Effector memory CD4-positive, alpha-beta T cell (primary cell): ENCODE measurements at places on chromosomes 4 and X.

DNA sequence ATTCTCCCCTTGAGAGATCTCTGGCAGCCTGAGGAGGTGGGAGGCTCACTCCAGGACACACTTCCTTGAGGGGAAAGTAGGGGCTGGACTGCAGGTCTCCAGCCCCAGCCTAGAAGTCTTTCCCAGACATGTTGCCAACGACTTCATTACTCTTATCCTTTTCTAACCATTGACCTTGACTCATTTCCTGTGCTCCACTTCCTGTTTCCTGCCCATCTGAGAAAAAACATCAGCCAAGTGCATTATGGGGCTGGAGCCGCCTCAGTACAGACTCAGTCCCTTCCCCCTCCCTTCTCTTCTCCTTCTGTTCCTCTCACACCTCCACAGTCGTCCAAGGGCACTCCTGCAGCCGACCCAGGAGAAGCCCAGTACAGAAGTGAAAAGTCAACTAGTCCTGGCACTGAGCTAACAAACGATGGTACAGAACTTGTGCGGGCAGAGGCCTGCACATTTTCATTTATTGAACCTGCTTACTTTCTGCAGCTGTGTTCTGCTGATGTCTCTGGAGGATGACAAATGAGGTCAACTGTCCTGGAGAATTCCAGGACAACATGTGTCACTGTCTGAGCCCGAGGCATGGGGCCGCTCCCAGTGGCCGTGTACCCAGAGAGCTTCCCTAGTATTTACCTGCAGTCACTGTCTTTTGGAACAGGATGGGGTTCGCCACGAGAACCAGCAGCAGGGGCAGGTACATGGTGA, 20.1 kb downstream of the GPR143 start:
- DNase-seq, result no peak

DNA sequence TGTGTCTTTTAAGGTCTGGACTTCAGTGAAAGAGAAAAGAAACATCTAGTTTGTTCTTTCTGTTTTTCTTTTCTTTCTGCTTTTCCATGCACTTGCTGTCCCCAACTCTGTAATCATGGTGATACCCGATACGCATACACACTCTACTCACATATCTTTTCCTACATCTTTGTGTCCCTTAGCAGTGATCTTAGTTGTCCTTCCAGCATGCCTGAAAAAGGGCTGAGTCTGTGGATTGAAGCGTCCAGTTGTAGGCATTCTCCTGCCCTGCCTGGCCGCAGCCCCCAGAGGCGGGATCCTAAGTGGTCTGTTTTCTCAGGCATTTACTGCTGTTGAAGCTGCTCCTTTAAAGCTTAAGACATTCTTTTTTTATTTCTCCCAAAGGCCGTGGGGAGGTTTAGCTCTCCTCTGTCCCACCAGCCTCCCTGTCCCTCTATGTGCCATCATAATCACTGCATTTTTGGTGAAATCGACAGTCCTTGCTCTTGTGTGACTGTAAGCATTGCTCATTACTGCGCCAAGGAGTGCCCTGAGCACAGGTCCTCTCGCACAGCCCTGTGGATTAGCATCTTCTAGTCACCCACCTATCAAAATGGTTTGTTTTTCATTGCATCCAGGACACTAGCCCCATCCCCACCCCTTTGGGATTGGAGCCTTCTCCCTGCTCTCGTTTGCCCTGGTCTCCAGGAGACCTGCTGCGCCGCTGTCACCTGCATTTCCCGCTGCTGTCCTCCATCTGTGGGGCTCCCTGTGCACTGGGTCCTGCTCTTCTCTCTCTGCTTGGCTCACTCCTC, 4.4 kb downstream of the RGS12 start:
- no peak for DNase-seq

DNA sequence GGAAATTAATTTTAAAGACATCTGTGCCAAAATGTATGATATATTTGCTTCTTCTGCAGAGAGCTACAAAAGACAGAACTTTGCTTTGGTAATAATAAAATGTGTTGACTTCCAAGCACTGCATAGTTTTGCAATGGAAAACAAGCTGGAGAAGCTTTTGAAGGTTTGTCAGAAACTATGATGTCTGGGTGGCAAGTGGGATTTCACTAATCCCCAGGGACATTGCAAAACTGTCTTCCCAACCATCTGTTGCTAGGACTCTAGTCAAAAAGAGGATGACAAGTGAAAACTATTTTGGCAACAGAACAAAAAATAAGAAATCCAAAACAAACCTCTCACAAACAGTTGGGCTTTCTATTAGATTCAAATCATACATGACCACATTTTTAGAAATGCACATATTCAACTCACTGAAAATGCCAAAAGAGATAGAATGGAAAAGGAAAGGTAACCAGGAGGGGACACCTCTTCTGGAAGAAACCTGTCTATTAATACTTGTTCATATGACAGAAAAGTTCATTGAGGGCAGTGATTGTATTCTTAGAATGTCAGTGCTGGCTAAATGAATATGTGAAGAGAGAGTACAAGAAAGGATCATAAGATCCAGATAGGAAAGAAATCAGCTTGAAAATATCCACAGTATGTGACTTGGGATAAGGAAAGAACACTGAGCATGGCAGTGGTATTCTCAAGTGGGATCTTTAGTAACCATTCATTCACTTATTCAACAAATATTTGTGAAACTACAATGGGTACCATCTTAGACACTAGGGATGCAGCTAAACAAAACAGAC, 228.0 kb downstream of the RASL11B start:
- DNase-seq, result no peak

DNA sequence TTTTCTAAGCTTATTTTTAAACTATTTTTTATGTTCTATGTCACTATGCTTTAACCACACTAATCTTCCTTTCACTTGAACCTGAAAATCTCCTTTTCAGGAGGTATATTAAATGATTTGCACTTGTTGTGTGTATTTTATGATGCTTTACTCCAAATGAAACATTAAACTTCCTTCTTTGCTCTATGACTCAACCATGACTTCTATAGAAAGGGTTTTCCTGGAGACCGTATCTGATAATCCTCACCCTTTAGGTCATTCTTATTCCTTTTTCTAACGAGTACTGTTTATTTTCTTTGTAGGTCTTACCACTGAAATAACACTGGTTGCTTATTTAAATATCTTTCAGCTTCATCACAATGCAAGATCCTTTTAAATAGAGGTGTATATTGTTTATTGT, 1163.2 kb downstream of the PCDH18 start:
- DNase-seq, result no peak

- DNase-seq, result no peak
Observed at GRCh38 chr4:26909369-26909768, 48.7 kb downstream of the STIM2 start.

DNA sequence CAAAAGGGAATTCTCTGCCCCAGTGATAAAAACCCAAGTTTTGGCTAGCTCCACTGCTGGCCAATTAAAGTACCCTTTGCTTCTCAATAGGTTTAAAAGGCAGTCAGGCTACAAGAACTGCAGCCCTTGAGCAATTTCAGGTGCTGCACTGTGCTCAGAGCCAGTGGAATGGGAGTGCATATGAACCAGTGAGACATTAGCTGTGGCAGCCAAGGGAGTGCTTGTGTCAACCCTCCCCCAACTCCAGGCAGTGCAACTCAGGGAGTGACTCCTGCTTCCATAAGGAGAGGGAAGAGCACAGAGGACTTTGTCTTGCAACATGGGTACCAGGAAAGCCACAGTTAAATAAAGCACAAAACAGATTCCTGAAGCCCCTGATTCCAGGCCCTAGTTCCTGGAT, 61.6 kb upstream of the VAMP7 start:
- DNase-seq, result no peak

DNA sequence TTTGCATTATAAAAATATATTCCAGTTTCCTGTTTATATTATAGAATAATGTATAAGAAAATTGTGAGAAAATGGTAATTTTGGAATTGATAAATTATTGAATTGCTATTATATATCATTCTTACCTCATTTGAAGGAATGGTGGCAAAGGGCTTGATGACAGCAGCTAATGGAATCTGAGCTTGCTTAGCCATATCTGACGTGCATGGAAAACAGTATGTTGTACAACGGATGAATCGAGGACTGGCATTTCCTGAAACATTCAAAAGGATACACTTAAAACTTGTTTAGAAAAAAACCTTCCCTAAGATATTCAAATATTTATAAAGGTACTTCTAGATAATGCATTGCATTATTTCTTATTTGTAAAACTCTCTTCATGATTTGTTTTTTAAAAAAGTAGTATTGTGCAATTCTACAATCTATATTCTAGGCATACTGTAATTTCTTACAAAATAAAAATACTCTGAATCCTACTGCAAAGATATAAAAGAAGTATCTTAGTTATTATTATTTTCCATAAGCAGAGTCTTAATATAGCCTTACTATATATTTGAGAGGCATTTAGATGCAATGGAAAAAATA, 38.3 kb downstream of the SEC24D start:
- DNase-seq, result no peak

DNA sequence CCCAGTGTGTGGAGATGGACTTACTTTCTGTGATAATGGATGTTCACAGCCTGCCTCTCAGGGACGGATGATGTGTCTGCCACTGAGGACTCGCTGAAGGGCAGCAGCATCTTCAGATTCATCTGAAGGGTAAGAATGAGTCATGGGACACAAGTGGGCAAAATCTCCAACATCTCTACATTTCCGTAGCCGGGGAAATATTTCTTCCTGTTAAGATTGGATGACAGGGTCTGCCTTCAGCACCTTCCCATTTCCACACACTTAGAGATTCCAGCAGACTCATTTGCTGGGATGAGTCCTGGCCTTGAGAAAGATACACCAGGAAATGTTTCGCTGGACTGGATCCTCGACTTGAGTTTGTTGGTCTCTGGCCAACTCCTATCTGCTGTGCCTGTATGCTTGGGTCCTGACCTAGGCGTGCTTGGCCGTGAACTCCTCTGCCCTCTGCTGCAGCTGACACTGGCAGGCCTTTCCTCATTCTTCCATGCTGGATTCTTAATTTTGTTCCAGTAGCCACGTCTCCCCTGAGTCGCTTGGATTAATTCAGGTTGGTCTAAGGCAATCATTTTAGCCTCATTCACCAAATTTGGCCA, 46.5 kb upstream of the SOD3 start:
- DNase-seq, result no peak
